ENCODE measurements at places on chromosomes 1 and 21. TPM values are rescaled to one million over a fixed set of nuclear protein-coding genes. Genes with fewer than 3 reads are reported as not detected.

SRGAP2B gene
- total RNA-seq: 51.5 TPM

BATF3 gene
- 5.9 TPM for total RNA-seq

SIK1 gene
- total RNA-seq: 2.5 TPM

ETV3L gene
- not detected for total RNA-seq

CACNA1S gene
- total RNA-seq: 0.08 TPM

RNU1-3 gene
- total RNA-seq: under 0.01 TPM

MYOG gene
- not detected for total RNA-seq

FCRL4 gene
- total RNA-seq: not detected

OR6N1 gene
- total RNA-seq: not detected

BACE2 gene
- total RNA-seq: 64.2 TPM

MPL gene
- not detected for total RNA-seq

CYB561D1 gene
- total RNA-seq: 3.1 TPM

RASSF5 gene
- 2.3 TPM for total RNA-seq

LCE2C gene
- total RNA-seq: not detected

UBAP2L gene
- total RNA-seq: 193 TPM

POU2F1 gene
- 17.2 TPM for total RNA-seq

KCNK1 gene
- 6.0 TPM for total RNA-seq

CCDC17 gene
- total RNA-seq: 1.9 TPM

PGLYRP4 gene
- not detected for total RNA-seq

ADAMTS5 gene
- total RNA-seq: 0.15 TPM

ACTL8 gene
- total RNA-seq: 0.98 TPM

SERINC2 gene
- total RNA-seq: 22.6 TPM

EDN2 gene
- not detected for total RNA-seq

B3GALT2 gene
- 2.1 TPM for total RNA-seq

STYXL2 gene
- 0.08 TPM for total RNA-seq

PTPN7 gene
- not detected for total RNA-seq

SELENBP1 gene
- not detected for total RNA-seq

SHISA4 gene
- total RNA-seq: 49.3 TPM

SPRR1B gene
- not detected for total RNA-seq

MTARC1 gene
- 0.16 TPM for total RNA-seq

GJC2 gene
- 3.3 TPM for total RNA-seq

LENEP gene
- not detected for total RNA-seq

ADAMTS4 gene
- 0.15 TPM for total RNA-seq

OXCT2 gene
- 14.4 TPM for total RNA-seq

RAB7B gene
- 4.6 TPM for total RNA-seq

SCNM1 gene
- 130 TPM for total RNA-seq

CRABP2 gene
- total RNA-seq: 2.6 TPM

AGBL4 gene
- total RNA-seq: 0.61 TPM

INSRR gene
- not detected for total RNA-seq

CLEC20A gene
- not detected for total RNA-seq

GCSAML gene
- total RNA-seq: not detected

LCE1B gene
- not detected for total RNA-seq

RGSL1 gene
- total RNA-seq: not detected

TDRD10 gene
- not detected for total RNA-seq

NECAP2 gene
- 53.9 TPM for total RNA-seq

C1orf146 gene
- not detected for total RNA-seq

OR2L5 gene
- total RNA-seq: not detected

NECTIN4 gene
- total RNA-seq: 0.27 TPM

ECM1 gene
- 18.6 TPM for total RNA-seq

HES5 gene
- not detected for total RNA-seq

KRTAP25-1 gene
- total RNA-seq: not detected

CYP4A11 gene
- total RNA-seq: not detected

PGLYRP3 gene
- not detected for total RNA-seq

GFI1 gene
- 1.1 TPM for total RNA-seq

ZSCAN20 gene
- total RNA-seq: 3.6 TPM
